ENCODE measurements at places on chromosomes 2 and 18. TPM values are rescaled to one million over a fixed set of nuclear protein-coding genes. Genes with fewer than 3 reads are reported as not detected.

- H3K4me1 ChIP-seq: no peaks in the 10 kb centered on the region
- no peak overlapping the region for H3K4me3 ChIP-seq
- no peaks in the 10 kb centered on the region for H3K36me3 ChIP-seq
These were observed 80.5 kb downstream of the CDH19 start for GRCh38 chr18:66523219-66523991.

Gene NOL4
- total RNA-seq: 1.1 TPM

GRCh38 chr2:118477111-118477862 is 370.2 kb downstream of the EN1 start:
- no peak overlapping the region for H3K27ac ChIP-seq
- no peaks in the 10 kb centered on the region for H3K27me3 ChIP-seq

DNA sequence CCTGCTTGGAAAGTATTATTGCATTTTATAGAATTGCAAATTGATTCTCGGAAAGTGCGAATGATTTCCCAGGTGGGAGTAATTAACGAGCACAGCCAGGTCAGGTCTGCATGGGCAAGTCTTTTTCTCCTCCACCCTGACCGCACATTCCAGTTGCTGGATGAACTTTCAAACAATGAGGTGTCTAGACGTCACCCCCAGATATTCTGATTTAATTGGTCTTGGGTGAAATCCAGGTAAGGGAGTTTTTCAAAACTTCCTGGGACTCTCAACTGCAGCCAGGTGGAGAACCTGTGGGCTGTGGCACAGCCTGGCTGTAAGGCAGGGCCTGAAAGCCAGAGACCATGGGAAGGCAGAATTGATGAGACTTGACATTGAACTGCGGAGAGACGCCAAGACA is 15.9 kb upstream of the RNF152 start:
- H3K27me3 ChIP-seq: no peaks in the 10 kb centered on the region
- no peaks in the 10 kb centered on the region for H3K4me1 ChIP-seq
- H3K4me3 ChIP-seq: no peak overlapping the region

Gene PXDN
- 17.6 TPM for total RNA-seq

GRCh38 chr2:232008907-232009638 is 47.6 kb downstream of the DIS3L2 start:
- no peaks in the 10 kb centered on the region for H3K4me1 ChIP-seq
- H3K4me3 ChIP-seq: no peak overlapping the region
- no peak overlapping the region for H3K27ac ChIP-seq
- H3K27me3 ChIP-seq: no peaks in the 10 kb centered on the region
- H3K36me3 ChIP-seq: no peaks in the 10 kb centered on the region
- no peak for DNase-seq

DNA sequence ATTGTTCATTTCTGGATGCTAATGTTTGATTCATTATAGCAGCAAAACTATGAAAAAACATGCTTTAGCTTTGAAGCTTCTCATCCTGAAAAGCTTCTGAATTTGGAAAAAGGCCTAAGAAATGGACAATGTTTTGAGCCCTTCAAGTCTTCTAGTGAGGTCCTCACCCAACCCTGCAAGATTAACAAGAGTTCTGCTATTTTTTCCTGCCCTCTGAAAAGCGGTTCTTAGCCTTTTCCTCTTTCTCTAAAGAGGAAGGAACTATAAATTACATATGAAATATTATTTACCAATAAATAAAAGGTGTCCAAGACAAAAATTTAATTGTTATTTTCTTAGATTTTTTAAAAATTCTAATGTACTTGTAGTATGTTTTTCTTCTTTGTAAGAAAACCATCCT is 19.9 kb upstream of the CDH19 start:
- no peak overlapping the region for H3K27ac ChIP-seq
- no peaks in the 10 kb centered on the region for H3K4me1 ChIP-seq
- H3K27me3 ChIP-seq: no peaks in the 10 kb centered on the region
- H3K36me3 ChIP-seq: no peaks in the 10 kb centered on the region

DNA sequence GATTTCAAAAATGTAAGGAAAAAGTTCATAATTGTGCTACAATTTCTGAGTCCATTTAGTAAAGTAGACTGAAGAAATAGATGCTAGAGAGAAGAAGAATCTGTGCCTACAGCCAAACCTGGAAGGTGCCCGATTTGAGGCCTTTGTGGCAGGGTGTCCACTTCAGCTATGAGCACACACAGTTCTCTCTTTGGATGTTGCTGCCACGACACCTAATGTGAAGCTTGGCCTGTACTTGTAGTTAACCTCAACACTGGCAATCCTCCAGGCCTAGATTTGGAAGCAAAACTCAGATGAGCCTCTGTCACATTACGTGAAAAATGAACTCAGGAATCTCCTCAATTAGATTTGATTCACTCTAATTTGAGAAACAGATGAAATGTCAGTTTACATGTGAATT is 90.1 kb upstream of the LRP1B start:
- DNase-seq: no peak
- no peak overlapping the region for H3K27ac ChIP-seq
- H3K4me3 ChIP-seq: no peak overlapping the region
- no peaks in the 10 kb centered on the region for H3K4me1 ChIP-seq
- no peaks in the 10 kb centered on the region for H3K27me3 ChIP-seq

Gene ANKRD30B
- not detected for total RNA-seq

Gene C2orf72
- total RNA-seq: 0.11 TPM

- H3K27ac ChIP-seq: no peak overlapping the region
- no peaks in the 10 kb centered on the region for H3K36me3 ChIP-seq
- H3K4me3 ChIP-seq: no peak overlapping the region
- H3K4me1 ChIP-seq: no peaks in the 10 kb centered on the region
- no peak for DNase-seq
These were observed 26.5 kb upstream of the IGFBP2 start for GRCh38 chr2:216606551-216607276.

Gene POTEC
- total RNA-seq: 0.55 TPM

DNA sequence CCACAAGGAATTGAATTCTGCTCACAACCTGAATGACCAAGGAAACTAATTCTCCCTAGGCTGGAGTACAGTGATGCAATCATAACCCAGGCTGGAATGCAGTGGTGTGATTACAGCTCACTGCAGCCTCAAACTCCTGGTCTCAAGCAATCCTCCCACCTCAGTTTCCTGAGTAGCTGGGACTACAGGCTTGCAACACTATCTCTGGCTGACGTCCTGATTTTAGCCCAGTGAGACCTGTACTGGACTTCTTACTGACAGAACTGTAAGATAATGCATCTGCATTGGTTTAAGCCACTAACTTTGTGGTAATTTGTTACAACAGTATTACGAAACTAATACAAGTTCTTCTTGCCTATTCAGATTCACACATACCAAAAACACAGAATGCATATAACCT is 9.5 kb upstream of the KDSR start:
- no peak overlapping the region for H3K4me3 ChIP-seq
- no peaks in the 10 kb centered on the region for H3K27me3 ChIP-seq
- no peaks in the 10 kb centered on the region for H3K4me1 ChIP-seq

Gene POU3F3
- total RNA-seq: 0.14 TPM

DNA sequence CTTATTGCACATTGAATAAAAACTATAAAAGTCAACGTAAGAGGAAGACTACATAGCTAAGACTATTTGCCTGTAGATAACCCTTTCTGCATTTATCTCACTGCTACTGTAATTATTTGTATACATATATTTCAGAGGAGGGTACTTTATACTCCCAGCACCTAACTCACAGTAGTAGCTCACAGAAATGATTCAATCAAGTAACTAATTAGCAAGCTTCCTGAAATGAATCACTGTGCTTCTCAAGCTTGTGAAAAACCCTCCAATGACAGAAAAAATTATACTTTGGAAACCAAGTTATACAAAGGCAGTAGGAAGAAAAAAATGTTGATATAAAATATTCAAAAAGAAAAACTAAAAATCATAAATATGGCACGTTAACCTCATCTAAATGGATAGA is 124.9 kb downstream of the NBAS start:
- H3K27me3 ChIP-seq: no peaks in the 10 kb centered on the region
- no peak for DNase-seq
- no peak overlapping the region for H3K27ac ChIP-seq
- H3K36me3 ChIP-seq: no peaks in the 10 kb centered on the region
- no peaks in the 10 kb centered on the region for H3K4me1 ChIP-seq
- H3K4me3 ChIP-seq: no peak overlapping the region

DNA sequence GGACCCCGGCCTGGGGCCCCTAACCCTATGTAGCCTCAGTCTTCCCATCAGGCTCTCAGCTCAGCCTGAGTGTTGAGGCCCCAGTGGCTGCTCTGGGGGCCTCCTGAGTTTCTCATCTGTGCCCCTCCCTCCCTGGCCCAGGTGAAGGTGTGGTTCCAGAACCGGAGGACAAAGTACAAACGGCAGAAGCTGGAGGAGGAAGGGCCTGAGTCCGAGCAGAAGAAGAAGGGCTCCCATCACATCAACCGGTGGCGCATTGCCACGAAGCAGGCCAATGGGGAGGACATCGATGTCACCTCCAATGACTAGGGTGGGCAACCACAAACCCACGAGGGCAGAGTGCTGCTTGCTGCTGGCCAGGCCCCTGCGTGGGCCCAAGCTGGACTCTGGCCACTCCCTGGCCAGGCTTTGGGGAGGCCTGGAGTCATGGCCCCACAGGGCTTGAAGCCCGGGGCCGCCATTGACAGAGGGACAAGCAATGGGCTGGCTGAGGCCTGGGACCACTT is 16.4 kb downstream of the EMX1 start:
- H3K4me3 ChIP-seq: no peak overlapping the region
- DNase-seq: no peak
- no peaks in the 10 kb centered on the region for H3K36me3 ChIP-seq
- no peaks in the 10 kb centered on the region for H3K4me1 ChIP-seq
- no peak overlapping the region for H3K27ac ChIP-seq

DNA sequence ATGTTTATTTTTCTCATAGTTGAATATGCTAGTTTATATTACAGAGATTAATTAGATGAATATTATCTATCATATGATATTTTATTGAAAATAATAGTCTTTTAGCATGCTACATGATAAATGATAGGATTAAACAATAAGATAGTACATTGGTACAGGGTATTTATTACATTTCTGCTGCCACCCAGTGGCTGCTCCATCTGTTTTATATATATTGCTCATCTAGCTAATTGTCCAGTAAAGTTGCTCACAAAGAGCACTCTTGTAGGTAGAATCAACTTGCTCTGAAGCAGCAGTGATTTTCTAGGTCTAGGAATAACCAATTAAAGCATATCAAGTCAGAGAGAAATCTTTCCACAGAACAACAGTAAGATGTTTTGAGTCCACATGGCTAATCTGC is 183.3 kb downstream of the ASXL3 start:
- DNase-seq: peak; percentile 16
- no peaks in the 10 kb centered on the region for H3K4me1 ChIP-seq
- H3K36me3 ChIP-seq: no peaks in the 10 kb centered on the region

Gene DCC
- total RNA-seq: 0.33 TPM

DNA sequence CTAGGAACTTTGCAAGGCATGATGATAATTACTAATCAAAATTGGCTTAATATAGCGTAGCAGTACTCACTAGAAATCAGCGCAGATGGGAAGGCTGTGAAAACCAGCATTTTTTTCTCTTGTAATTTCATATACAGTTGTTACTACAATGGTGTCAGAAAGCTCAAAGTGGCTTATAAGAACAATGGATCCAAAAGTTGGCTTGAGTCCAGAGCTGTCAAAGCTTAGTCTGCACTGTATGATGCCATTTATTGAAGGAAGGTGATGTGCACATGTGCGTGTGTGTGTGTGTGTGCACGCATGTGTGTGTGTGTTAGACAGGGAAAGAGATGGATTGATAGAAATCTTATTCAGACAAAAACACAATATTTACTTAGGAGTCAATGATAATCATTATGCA is 341.3 kb downstream of the TGIF1 start:
- H3K27me3 ChIP-seq: no peaks in the 10 kb centered on the region
- H3K4me3 ChIP-seq: no peak overlapping the region
- no peak for DNase-seq
- no peak overlapping the region for H3K27ac ChIP-seq

Gene GPBAR1
- total RNA-seq: 0.22 TPM

DNA sequence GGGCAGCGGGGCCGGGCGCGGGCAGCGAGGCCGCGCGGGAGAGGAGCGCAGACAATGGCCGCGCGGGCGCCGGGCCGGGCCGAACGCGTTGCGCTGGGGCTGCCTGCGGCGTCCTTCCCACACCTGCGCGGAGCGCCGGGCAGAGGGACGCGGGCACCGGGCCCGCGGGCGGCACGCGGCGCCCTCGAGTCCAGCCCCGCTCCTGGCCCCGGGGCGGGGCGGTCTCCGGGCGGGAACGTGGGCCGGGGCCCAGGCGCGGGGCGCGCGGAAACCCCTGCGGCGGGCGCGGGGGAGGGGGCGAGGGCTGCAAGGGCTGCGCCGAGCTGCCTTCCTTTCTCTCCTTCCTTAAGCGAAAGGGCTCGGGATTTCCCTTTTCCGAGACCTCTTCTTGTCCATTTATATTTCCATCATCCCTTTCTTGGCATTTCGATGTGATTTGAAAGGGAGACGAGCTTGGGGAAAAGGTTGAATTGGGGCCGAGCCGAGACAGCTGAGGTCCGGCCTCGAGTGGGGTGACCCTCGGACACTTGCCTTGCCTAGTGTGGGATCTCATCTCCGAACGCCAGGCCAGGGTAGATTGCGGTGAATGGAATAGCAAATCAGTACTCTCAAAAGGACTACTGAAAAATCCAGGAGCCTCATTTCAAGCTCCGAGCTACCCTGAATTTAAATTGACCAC is 676 bp downstream of the KLHL23 start:
- no peak for DNase-seq
- no peaks in the 10 kb centered on the region for H3K36me3 ChIP-seq
- no peak overlapping the region for H3K4me3 ChIP-seq
- no peaks in the 10 kb centered on the region for H3K4me1 ChIP-seq

Gene INSIG2
- total RNA-seq: 14.5 TPM

GRCh38 chr2:12173943-12174340 is 427.5 kb downstream of the LPIN1 start:
- no peaks in the 10 kb centered on the region for H3K27me3 ChIP-seq
- no peak overlapping the region for H3K27ac ChIP-seq
- no peaks in the 10 kb centered on the region for H3K36me3 ChIP-seq

GRCh38 chr2:38959938-38960608 is 70.4 kb downstream of the ARHGEF33 start:
- H3K4me3 ChIP-seq: peak overlapping the region; percentile 62
- no peaks in the 10 kb centered on the region for H3K36me3 ChIP-seq
- no peak overlapping the region for H3K27ac ChIP-seq
- peaks cover 6% of the 10 kb centered on the region for H3K4me1 ChIP-seq
- H3K27me3 ChIP-seq: no peaks in the 10 kb centered on the region

Gene NGEF
- total RNA-seq: 51.1 TPM
